Activated naive CD8-positive, alpha-beta T cell treated with anti-CD3 and anti-CD28 coated beads, Interleukin-2, amount 10 ng/mL, durations not matched to agents 7 days and 5 days (primary cell): ENCODE measurements at places on chromosomes 6 and 20.
A peak's percentile ranks its signal among the peaks of the same experiment; 100 is the strongest.

DNA sequence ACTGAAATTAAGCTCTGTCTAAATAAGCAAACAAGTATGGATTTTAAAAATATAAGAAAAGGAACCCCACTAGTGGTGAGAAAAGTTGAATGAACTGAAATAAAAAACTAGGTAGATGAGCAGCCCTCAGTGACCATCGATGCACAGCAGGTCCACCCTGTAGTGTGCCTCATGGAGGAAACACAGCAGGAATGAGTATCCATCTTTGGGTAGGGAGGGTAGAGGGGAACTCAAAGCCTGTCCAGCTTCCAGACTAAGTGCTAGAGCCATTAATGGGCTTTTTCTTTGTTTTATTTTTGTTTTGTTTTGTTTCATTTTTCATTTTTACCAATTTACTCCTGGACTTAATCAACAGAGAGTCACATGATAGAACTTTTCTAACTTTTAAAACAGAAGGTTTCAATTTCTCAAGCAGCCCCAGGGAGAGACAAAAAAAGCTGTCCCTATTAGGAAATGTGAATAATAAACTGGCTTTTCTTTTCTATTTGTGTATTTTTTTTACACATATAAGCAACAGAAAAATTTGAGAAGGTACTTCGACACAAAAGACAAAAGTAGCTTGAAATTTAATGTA is 700.6 kb downstream of the HACE1 start:
- no peak overlapping the region for H3K27ac ChIP-seq
- H3K36me3 ChIP-seq, result no peaks in the 10 kb centered on the region
- H3K4me1 ChIP-seq, result no peaks in the 10 kb centered on the region
- DNase-seq, result no peak
- no peaks in the 10 kb centered on the region for H3K27me3 ChIP-seq
- no peak overlapping the region for H3K4me3 ChIP-seq

- peaks cover 61% of the 10 kb centered on the region for H3K27me3 ChIP-seq
- no peak for DNase-seq
- H3K4me1 ChIP-seq, result peaks cover 2% of the 10 kb centered on the region
- H3K4me3 ChIP-seq, result no peak overlapping the region
These were observed 3.2 kb upstream of the SIRPA start for GRCh38 chr20:1892119-1892385.

- no peak overlapping the region for H3K4me3 ChIP-seq
- no peaks in the 10 kb centered on the region for H3K36me3 ChIP-seq
- no peak overlapping the region for H3K27ac ChIP-seq
- no peak for DNase-seq
- H3K27me3 ChIP-seq, result no peaks in the 10 kb centered on the region
These were observed 55.0 kb downstream of the PPP1R3G start for GRCh38 chr6:5139828-5140771.

DNA sequence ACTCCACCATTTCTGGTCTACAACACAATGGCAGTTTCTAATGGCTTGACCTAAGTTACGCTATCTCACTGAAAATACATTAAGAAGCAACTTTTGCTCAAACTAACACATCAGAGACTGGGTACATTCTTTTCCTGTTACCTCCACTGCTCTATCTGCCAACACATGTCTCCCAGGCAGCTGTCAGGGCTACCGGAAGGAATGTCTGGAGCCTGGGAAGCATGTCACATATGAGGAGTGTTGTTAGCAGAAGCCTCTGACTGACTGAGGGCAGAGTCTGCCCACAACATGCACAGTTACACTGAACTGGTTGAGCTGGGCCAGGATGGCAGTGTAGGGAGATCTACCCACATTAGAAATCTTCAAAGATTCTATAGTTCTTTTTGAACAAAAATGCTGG is 264.5 kb downstream of the KIF16B start:
- no peak overlapping the region for H3K27ac ChIP-seq
- DNase-seq, result no peak
- peaks cover 2% of the 10 kb centered on the region for H3K36me3 ChIP-seq
- no peaks in the 10 kb centered on the region for H3K27me3 ChIP-seq

DNA sequence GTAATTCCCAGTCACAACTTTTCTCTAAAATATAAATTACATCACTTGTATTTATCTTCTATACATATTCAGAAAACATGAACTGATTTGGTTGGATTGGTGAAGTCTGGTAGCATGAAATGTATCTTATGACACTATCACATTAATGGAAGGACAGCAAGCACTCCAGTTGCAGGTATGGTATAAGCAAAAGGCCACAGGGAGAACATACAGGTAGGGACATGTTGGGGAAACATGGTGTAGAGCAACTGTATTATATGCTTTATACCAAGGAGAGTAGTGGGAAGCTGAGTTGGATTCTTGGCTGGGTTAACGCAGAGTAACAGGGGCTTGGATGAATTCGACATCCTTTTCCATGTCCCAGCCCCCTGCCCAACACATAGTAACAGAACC is 1.4 kb upstream of the VARS1 start:
- peaks cover 32% of the 10 kb centered on the region for H3K4me1 ChIP-seq
- H3K27ac ChIP-seq, result peak overlapping the region; percentile 94

DNA sequence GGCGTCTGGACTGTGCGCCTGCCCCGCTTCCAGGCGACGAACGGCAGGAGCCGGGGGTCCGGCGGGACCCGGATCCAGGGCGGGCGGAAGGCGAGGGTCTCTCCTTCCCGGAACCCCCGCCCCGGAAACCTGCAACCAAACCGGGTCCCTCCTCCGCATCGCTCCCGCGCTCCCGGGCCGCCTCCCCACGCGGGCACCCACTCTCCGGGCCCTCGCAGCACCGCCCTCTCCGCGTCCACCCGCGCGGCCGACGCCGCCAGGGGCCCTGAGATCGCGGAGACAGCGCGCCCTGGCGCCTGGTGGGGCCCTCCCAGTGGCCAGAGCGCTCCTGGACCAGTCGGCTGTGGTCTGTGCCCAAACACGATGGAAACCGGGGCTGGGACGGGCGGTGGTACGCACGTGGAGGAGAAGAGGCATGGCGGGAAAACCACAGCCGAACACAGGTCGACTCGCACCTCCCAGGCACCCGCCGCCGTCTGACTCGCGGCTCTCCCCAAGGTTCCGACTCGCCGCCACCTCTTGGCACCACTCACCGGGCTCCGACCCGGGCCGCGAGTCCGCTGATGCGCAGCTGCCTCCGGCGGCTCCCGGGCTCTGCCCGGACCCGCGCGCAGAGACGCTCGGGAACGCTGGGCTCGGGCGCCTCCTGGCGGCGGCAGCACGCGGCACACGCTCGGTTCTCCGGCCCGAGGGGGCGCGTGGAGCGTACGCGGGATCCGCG is 7.9 kb downstream of the NKX2-2 start:
- peak overlapping the region; percentile 68 for H3K4me3 ChIP-seq
- H3K27ac ChIP-seq, result no peak overlapping the region
- H3K36me3 ChIP-seq, result no peaks in the 10 kb centered on the region
- DNase-seq, result peak; percentile 85
- peaks cover 32% of the 10 kb centered on the region for H3K4me1 ChIP-seq
- H3K27me3 ChIP-seq, result peaks cover 48% of the 10 kb centered on the region

- no peaks in the 10 kb centered on the region for H3K27me3 ChIP-seq
- H3K4me3 ChIP-seq, result no peak overlapping the region
- H3K4me1 ChIP-seq, result peaks cover 10% of the 10 kb centered on the region
- DNase-seq, result no peak
- H3K36me3 ChIP-seq, result peaks cover 3% of the 10 kb centered on the region
- no peak overlapping the region for H3K27ac ChIP-seq
These were observed 9.9 kb downstream of the SDCBP2 start for GRCh38 chr20:1319051-1319450.

- H3K4me1 ChIP-seq, result no peaks in the 10 kb centered on the region
- no peaks in the 10 kb centered on the region for H3K27me3 ChIP-seq
- no peaks in the 10 kb centered on the region for H3K36me3 ChIP-seq
- no peak for DNase-seq
- no peak overlapping the region for H3K4me3 ChIP-seq
These were observed 589.9 kb upstream of the ADGRB3 start for GRCh38 chr6:68045193-68045592.

- no peaks in the 10 kb centered on the region for H3K36me3 ChIP-seq
- H3K27ac ChIP-seq, result no peak overlapping the region
- no peak for DNase-seq
- H3K27me3 ChIP-seq, result peaks cover 10% of the 10 kb centered on the region
- no peak overlapping the region for H3K4me3 ChIP-seq
- no peaks in the 10 kb centered on the region for H3K4me1 ChIP-seq
These were observed 1.2 kb upstream of the PNPLA1 start for GRCh38 chr6:36268478-36269275.

GRCh38 chr6:815348-815738 is 122.4 kb upstream of the EXOC2 start:
- H3K4me3 ChIP-seq, result no peak overlapping the region
- H3K4me1 ChIP-seq, result peaks cover 10% of the 10 kb centered on the region
- H3K36me3 ChIP-seq, result no peaks in the 10 kb centered on the region
- DNase-seq, result no peak
- H3K27ac ChIP-seq, result no peak overlapping the region
- peaks cover 8% of the 10 kb centered on the region for H3K27me3 ChIP-seq

GRCh38 chr6:3956054-3956453 is 106.9 kb downstream of the FAM50B start:
- H3K36me3 ChIP-seq, result peaks cover 6% of the 10 kb centered on the region
- peaks cover 22% of the 10 kb centered on the region for H3K27me3 ChIP-seq
- H3K4me3 ChIP-seq, result no peak overlapping the region
- no peak for DNase-seq
- H3K27ac ChIP-seq, result no peak overlapping the region

DNA sequence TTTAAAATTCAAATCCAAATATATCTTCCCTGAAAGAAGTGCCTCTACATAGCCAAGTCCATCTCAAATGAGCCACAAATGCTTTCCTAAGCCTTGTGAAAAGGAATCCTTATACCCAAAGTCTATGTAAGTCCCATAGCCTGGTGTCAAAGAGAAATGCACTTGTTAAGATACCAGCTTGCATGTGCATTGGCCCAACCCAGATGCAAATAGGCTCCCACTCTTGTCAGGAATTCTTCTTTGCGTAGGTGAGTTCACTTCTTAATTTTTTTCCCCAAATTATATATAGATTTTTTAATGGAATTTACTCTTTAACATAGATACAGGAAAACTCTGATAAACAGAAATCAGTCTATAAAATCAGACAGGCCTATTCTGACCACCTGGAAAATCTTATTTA is 105.6 kb downstream of the RALGAPA2 start:
- peaks cover 15% of the 10 kb centered on the region for H3K4me1 ChIP-seq
- DNase-seq, result no peak

- H3K4me1 ChIP-seq, result no peaks in the 10 kb centered on the region
- H3K4me3 ChIP-seq, result no peak overlapping the region
These were observed 69.9 kb upstream of the PDE10A start for GRCh38 chr6:165732696-165733488.

DNA sequence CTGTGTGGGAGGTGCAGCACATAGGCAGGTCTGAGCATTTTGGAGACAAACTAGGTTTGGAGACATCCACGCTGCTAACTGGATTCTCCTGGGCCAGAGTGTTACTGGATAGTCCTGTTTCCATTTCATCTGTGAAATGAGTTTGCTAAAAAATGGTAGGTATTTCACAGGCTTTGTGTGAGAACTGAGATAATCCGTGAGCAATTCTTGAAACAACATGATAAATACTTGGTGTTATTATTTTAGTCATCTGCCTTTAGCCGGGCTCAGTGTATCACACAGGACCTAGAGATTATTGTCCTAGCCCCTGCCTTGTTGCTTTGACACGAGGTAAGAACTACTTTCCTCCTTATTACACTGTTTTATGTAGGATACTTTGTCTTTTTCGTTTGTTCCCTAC is 63.0 kb downstream of the PRR18 start:
- H3K27me3 ChIP-seq, result peaks cover 49% of the 10 kb centered on the region
- H3K36me3 ChIP-seq, result peaks cover 2% of the 10 kb centered on the region
- peaks cover 34% of the 10 kb centered on the region for H3K4me1 ChIP-seq

- H3K27ac ChIP-seq, result no peak overlapping the region
- H3K4me1 ChIP-seq, result no peaks in the 10 kb centered on the region
- no peak for DNase-seq
- H3K27me3 ChIP-seq, result peaks cover 2% of the 10 kb centered on the region
These were observed 206.1 kb downstream of the TTLL2 start for GRCh38 chr6:167530951-167531350.

- H3K27me3 ChIP-seq, result peaks cover 12% of the 10 kb centered on the region
- H3K36me3 ChIP-seq, result no peaks in the 10 kb centered on the region
- DNase-seq, result no peak
- H3K4me3 ChIP-seq, result no peak overlapping the region
- H3K4me1 ChIP-seq, result no peaks in the 10 kb centered on the region
These were observed 32.6 kb upstream of the CSNK2A1 start for GRCh38 chr20:576156-576555.

DNA sequence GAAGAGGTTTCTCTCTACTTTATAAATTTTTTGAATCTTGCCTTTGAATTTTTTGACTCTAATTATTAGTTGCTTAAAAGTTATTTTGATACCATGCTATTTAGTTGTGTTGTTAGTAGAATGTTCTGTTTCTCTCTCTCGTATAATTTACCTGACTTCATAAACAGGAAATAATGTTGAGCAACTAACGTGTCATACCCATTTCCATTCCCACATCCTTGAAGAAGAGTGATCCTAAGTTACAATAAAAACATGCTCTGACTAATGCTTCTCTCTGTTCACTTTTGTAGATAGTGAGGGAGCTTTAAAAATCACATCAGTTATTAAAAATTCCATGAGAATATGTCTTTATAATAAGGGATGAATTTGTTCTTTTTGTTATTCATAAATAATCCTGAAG is 69.7 kb downstream of the SAMD5 start:
- no peak for DNase-seq
- H3K36me3 ChIP-seq, result no peaks in the 10 kb centered on the region
- H3K4me1 ChIP-seq, result no peaks in the 10 kb centered on the region
- H3K27me3 ChIP-seq, result no peaks in the 10 kb centered on the region
- no peak overlapping the region for H3K27ac ChIP-seq
- H3K4me3 ChIP-seq, result no peak overlapping the region

DNA sequence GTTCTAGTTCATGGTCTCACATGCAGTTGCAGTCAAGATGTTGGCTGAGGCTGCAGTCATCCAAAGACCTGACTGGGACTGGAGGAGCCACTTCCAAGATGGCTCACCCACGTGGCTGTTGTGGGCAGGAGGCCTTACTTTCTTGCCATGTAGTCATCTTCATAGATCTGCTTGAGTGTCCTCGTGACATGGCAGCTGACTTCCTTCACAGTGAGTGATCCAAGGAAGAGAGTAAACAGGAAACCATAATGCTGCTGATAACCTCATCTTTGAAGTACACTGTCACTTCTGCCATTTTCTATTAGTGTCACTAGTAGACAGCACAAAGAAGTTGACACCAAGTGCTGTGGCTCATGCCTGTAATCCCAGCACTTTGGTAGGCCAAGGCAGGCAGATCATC is 40.1 kb upstream of the AKIRIN2 start:
- peak; percentile 44 for DNase-seq
- H3K4me3 ChIP-seq, result peak overlapping the region; percentile 10
- peaks cover 17% of the 10 kb centered on the region for H3K4me1 ChIP-seq

GRCh38 chr6:119284861-119285521 is 64.6 kb downstream of the MAN1A1 start:
- peaks cover 39% of the 10 kb centered on the region for H3K36me3 ChIP-seq
- H3K4me3 ChIP-seq, result no peak overlapping the region
- DNase-seq, result no peak
- H3K27ac ChIP-seq, result no peak overlapping the region
- no peaks in the 10 kb centered on the region for H3K27me3 ChIP-seq
